Activated CD4-positive, alpha-beta T cell treated with anti-CD3 and anti-CD28 coated beads for 36 hours (primary cell): ENCODE measurements at places on chromosomes 7 and 10. TPM values are rescaled to one million over a fixed set of nuclear protein-coding genes. Genes with fewer than 3 reads are reported as not detected.

Gene POMZP3
- total RNA-seq, result 9.0 TPM

Gene PKD2L1
- total RNA-seq, result not detected

Gene SMC3
- total RNA-seq, result 83.5 TPM

Gene PRSS58
- total RNA-seq, result not detected

Gene SYT15
- total RNA-seq, result 0.93 TPM

Gene CLDN4
- 0.16 TPM for total RNA-seq

Gene CDC14C
- not detected for total RNA-seq

Gene PRKAR2B
- 1.4 TPM for total RNA-seq

Gene FKBP6
- total RNA-seq, result not detected

Gene C10orf67
- total RNA-seq, result 0.41 TPM

Gene AGR3
- not detected for total RNA-seq

DNA sequence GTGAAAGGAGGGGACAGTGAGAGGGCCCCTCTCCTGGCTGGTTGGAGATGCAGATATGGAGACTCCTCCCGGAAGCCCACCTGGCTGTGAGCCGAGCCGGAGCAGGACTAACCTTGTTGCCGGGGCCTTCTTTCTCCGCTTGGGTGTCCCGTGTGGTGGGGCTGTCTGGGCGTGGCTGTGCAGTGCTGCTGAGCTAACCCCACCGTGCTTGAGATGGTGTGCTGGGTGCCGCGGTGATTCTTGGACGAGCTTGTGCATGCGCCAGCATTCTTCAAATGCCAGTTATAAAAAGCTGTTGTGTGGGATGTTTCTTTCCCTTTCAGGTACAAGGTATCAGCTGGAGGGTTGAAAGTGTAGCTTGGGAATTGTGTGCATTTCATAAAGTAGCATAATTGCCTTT lies 48.8 kb downstream of the DAGLB start:
- DNase-seq, result no peak

- no peak for DNase-seq
Measured at GRCh38 chr10:92502296-92502808, 71.5 kb downstream of the IDE start.

GRCh38 chr10:844552-844951 lies 87.0 kb downstream of the LARP4B start:
- no peak for DNase-seq

- no peak for DNase-seq
Measured at GRCh38 chr7:143878884-143879283, 23.1 kb downstream of the TCAF1 start.

DNA sequence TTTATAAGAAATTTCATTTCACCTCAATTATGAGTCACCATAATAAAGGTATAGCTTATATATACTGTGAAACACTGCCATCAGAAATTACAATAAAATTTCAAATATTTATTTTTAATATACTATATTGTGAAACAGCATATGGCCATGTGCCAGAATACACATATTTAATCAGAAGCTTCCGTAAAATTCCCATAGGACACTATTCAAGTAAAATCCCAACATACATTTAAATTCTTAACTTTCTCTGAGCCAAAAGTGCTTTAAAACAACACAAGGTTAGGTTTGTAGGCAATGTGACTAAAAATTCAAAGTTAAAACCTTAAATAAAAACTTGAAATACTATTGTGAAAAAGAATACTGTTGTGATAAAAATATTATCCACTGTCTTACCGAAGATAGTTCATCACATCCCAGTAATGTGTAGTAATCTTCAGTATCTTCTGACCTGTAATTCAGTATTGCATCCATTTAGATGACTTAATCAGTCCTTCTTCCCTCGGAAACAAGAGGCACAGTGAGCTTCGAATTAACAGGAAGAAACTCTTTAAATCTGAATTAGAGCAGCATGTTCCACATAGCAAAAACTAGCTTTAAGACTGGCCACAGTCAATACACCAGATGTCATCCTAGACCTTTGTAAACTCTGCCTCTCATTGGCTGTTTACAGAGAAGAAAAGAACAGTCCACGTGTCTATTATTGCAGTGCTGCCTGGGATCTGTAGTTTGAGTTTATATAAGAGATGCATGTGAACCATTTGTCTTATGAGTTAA lies at the start of gene DNAJC12:
Gene DNAJC12, minus strand, starts transcription at position 648 of the 774 bp plus-strand sequence. Its CDS starts 177 bp downstream, at position 471.
- DNase-seq, result no peak

DNA sequence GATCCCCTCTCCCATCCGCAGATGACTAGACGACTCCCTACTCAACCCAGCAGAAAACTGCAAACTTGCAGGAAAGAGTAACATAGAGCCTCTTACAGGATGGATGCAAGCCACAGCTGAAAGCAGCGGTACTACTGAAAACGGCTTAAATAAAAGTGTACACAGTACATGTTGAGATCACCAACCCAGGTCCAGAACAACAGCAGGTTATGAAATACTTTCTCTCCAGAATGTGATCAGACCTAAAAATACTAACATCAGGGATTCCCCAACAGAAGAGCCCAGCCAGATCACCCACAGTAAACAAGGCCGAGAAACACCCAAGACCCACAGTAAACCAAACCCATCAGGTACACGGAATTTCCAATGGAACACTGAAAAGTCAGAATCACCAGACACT lies 13.2 kb downstream of the ATE1 start:
- DNase-seq, result no peak

GRCh38 chr10:66931340-66931948 lies 5.6 kb downstream of the LRRTM3 start:
- peak; percentile 3 for DNase-seq

- DNase-seq, result no peak
Measured at GRCh38 chr10:108422286-108422685, 1257.8 kb upstream of the SORCS1 start.

- DNase-seq, result no peak
Measured at GRCh38 chr10:124629415-124629814, 114.8 kb downstream of the FAM53B start.

DNA sequence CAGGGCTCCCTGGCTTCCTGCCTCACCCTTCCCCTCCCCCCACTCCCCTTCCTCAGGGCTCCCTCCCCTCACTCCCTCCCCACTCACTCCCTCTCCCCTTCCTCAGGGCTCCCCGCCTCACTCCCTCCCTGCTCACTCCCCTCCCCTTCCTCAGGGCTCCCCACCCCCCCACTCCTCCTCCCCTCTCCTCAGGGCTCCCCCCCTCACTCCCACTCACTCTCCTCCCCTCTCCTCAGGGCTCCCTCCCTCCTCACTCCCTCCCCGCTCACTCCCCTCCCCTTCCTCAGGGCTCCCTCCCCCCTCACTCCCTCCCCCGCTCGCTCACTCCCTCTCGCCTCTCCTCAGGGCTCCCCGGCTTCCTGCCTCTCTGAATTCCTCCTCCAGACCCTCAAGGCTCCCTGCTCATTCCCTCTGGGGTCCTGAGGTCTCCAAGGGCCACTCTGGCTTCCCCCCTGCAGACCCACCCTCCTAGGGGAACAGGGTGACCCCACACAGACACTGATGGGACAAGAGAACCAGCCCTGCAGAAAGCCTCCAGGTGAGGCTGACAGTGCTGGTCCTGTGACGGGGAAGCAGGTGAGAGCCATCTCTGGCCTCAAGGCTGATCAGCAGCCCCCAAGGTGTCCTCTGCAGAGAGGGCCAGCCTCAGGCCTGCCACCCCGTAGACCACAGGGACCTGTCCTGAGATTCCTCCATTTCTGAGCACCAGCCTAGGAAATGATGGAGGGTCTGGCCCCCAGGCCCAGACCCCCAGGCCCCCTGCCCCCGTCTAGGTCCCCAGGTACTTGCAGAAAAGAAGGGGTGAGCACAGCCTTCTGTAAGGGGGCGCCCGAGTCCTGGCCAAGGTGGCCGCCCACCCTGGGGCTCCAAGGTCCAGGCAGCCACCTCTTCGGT lies 47.2 kb downstream of the PWWP2B start:
- DNase-seq, result peak; percentile 63

GRCh38 chr7:74267756-74268565 lies 13.8 kb upstream of the RFC2 start:
- no peak for DNase-seq

GRCh38 chr7:29146888-29147609 lies 712 bp upstream of the CPVL start:
- DNase-seq, result no peak

GRCh38 chr10:59706851-59707797 lies 2.5 kb downstream of the SLC16A9 start:
- no peak for DNase-seq

DNA sequence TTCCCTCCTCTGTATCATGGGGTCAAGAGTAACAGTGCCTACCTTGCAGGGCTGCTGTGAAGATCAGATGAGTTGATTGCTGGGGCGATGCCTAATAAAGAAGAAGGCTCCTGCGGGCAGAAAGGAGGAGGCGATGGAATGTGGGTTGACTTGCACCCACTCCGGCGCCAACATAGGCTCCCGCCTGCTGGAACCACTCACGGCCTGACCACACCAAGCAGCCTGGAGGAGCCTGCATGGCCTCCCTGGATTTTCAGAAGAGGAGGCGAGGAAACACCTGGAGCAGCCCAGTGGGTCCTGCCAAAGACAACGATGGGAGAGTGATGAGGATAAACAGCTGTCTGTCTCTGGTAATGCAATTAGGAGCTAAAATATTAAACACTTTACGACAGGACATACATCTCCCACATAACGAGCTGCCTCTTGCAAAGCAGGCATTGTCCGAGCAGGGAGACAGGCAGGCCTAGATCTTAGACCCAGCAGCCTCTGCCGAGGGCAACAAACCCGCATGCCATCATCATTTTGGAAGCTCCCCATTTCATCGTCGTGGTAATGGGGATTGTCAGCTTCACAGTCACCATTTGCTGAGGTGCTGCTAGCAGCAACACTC lies 302.9 kb upstream of the ZMIZ1 start:
- no peak for DNase-seq

DNA sequence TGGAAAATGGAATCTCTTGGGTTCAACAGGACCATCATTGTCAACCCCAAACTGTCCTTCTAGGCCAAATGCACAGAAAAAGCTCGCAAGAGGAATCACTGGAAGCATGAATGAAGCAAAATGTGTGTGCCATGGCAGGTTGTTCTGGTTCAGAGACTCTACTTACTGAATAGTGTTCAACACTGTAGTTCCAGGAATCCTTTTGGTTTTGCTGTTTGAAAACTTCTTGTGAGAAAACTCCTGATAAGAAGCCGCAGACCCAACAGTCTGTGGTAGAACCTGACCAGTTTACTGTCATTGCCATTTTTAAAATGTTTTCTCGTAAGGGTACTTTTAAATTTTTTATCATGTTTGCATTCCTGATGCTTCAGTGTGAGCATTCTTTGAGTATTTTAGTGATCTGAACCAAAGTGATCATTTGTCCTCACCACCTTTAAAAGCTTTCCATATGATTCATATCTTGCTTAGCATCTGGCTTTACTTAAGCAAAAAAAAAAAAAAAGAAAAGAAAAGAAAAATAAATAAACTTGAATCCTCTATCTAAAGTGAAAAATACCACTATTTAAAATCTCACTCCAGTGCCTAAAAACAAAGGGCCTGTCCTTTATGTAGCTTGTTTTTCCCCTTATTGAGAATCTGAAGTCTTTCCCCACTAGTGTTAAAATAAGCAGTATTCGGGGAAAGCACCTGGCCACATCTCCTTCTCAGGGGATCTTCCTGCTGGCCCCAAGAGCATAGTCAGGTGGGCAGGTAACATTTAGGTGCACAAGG lies 92.4 kb downstream of the WNT2 start:
- no peak for DNase-seq

DNA sequence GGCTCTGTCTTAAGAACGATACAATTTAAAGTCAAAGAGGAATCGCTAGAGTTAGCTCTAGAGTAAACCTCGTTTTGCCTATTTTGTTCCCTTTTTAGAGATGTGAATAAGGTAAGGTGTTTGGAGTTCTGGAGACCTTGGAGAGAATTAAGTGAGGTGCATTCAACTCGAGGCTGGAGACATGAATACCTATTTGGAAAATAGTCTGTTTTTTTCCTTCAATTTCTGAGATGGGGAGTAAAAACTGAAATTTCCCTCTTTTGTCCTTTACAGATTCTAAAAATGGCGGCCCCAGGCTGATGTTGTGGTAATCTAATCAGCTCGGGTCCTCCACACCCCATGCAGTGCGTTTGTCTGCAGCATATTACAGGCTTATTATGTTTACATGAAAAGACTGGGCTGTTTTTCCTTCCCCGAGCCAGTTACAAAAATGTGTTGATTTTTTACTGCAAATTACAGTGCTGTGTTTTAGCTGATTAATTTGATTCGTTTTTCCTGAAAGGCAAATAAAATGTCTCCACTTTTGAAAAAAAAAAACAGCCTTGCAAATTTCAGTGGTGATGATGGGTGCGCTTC lies 1.5 kb downstream of the KMT2E start:
- DNase-seq, result peak; percentile 57

- DNase-seq, result no peak
Measured at GRCh38 chr7:148684289-148684830, 14.3 kb upstream of the CUL1 start.
